ENCODE measurements at places on chromosomes 4 and X.

DNA sequence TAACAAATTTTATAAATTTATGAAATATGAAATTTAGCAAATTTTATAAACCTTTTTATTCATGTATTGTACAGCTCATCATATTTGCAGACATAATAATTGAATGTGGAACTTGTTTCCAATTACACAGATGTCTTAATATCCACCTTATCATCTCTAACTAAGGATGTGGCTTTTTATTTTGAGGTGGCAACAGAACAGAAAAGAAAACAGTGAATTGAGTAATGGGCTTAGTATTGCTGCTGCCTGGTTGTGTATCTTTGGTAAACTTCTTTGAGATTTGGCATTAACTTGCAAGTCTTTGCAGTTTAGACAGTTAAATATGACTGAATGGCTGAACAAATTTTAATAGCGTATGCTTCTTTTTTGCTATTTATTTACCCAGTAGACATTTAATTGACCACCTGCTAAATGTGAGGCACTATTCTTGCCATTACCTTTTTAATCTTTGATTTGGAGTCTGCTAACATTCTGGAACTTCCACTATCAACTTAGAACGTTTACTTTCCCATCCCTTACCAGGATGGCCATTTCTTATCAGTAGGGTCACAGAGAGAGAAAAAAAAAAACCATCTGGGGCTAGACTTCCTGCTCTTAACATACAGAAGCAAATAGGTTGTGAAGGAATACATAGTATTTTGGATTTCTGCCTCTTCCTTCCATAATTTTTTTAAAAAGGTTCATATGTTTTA lies 44.8 kb downstream of the CLCN3 start:
- no peaks in the 10 kb centered on the region for H3K36me3 ChIP-seq
- no peaks in the 10 kb centered on the region for H3K27me3 ChIP-seq
- H3K4me3 ChIP-seq: no peak overlapping the region
- H3K4me1 ChIP-seq: 0 out of 2 replicates have a peak, but pooled peaks cover 9% of the 10 kb centered on the region
- DNase-seq: no peak

DNA sequence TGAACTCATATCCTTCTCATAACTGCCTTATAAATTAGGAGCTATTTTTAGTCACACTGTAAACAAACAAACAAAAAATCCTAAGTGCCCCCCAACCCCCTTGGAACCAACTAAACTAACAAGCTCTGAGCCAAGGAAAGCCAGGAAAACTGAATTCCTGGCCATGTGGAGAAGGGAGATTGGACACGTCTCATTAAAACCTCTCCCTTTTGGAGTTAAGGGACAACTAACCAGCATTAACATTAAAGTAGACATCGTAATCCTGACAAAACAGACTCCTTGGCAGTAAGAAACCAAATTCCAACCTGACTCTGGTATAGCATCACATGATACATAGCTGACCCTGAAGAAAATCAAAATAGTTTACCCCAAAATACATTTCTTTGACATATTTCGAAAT lies 937.1 kb upstream of the GRIA3 start:
- no peak for DNase-seq
- no peaks in the 10 kb centered on the region for H3K4me1 ChIP-seq
- no peak overlapping the region for H3K4me3 ChIP-seq
- no peaks in the 10 kb centered on the region for H3K36me3 ChIP-seq
- H3K27me3 ChIP-seq: no peaks in the 10 kb centered on the region

- no peak overlapping the region for H3K27ac ChIP-seq
- peaks cover 31% of the 10 kb centered on the region for H3K4me1 ChIP-seq
- H3K36me3 ChIP-seq: no peaks in the 10 kb centered on the region
Measured at GRCh38 chrX:72026341-72027023, 105.2 kb downstream of the RTL5 start.

- peaks cover 12% of the 10 kb centered on the region for H3K4me1 ChIP-seq
- no peaks in the 10 kb centered on the region for H3K27me3 ChIP-seq
- H3K27ac ChIP-seq: no peak overlapping the region
- DNase-seq: no peak
- no peaks in the 10 kb centered on the region for H3K36me3 ChIP-seq
- no peak overlapping the region for H3K4me3 ChIP-seq
Measured at GRCh38 chr4:72397314-72397713, 171.7 kb downstream of the ADAMTS3 start.

GRCh38 chr4:59063015-59063720 lies 1953.0 kb upstream of the IGFBP7 start:
- DNase-seq: no peak
- no peaks in the 10 kb centered on the region for H3K27me3 ChIP-seq
- H3K4me1 ChIP-seq: no peaks in the 10 kb centered on the region
- no peak overlapping the region for H3K4me3 ChIP-seq
- no peak overlapping the region for H3K27ac ChIP-seq
- no peaks in the 10 kb centered on the region for H3K36me3 ChIP-seq

DNA sequence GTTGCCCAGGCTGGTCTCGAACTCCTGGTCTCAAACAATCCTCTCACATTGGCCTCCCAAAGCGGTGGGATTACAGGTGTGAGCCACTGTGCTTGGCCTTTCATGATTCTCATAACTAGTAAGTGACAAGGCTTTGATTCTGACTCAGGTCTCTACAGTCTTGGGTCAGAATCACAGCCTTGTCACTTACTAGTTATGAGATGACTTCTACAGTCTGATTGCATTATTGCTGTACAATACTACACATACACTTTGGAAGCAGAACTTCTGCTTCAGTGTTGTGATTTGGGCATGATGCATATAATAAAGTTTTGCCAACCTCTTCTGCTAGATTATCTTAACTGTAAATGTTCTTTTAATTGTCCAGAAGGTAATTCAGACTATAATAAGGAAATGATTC lies 123.3 kb downstream of the KDM6A start:
- H3K27ac ChIP-seq: no peak overlapping the region
- H3K4me3 ChIP-seq: no peak overlapping the region
- H3K27me3 ChIP-seq: no peaks in the 10 kb centered on the region
- H3K36me3 ChIP-seq: no peaks in the 10 kb centered on the region
- H3K4me1 ChIP-seq: no peaks in the 10 kb centered on the region

DNA sequence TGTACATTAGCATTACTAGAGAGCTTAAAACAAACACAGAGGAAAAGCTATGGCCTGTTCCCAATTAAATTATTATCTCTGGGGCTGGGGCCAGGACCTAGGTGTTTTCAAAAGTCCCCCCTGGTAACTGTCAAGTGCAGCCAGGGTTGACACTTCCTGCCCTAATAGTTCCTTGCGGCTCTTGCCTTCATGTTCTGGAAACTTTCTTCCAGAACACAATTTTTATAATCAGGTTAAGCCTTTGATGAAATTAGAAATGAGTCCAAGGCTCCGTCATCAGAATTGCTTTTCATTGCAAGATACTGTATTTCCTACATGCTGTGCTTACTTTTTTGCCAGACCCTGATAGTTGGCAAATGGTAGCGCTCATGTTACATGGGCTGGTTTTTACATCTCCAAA lies 229.6 kb downstream of the UNC5C start:
- no peaks in the 10 kb centered on the region for H3K27me3 ChIP-seq
- H3K36me3 ChIP-seq: no peaks in the 10 kb centered on the region
- H3K4me1 ChIP-seq: no peaks in the 10 kb centered on the region
- H3K4me3 ChIP-seq: no peak overlapping the region
- no peak for DNase-seq
- no peak overlapping the region for H3K27ac ChIP-seq
